Fibroblast of skin of right quadriceps (primary cell): ENCODE measurements at places on chromosomes 7 and 10.

GRCh38 chr7:94307399-94308048 lies 87.2 kb upstream of the COL1A2 start:
- no peak for DNase-seq

- DNase-seq: no peak
Observed at GRCh38 chr10:2688958-2689357, 378.4 kb upstream of the PFKP start.

GRCh38 chr10:11472158-11472753 lies 139.2 kb downstream of the USP6NL start:
- peak; percentile 41 for DNase-seq

GRCh38 chr10:8298896-8299570 lies 244.5 kb downstream of the GATA3 start:
- no peak for DNase-seq

DNA sequence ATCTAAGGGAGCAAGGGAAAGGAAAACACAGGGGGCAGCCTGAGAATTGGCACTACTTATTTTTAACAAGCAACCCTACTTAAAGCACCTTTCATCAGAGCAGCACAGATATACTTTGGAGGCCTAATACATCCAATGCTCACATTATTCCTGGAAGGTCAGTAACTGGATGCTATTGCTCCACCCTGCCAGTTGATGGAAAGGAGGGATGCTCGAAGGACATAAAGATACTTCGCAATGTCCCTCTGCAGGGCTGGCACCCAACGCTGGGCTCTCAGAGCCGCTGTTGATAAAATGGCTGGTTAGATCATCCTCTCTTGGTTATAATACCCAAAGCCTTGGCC lies 307.9 kb upstream of the AOAH start:
- DNase-seq: no peak

GRCh38 chr7:29926741-29927140 lies 62.9 kb downstream of the SCRN1 start:
- no peak for DNase-seq

- no peak for DNase-seq
Observed at GRCh38 chr10:97466755-97467154, 20.8 kb downstream of the ZDHHC16 start.

- no peak for DNase-seq
Observed at GRCh38 chr7:49866910-49867309, 93.5 kb downstream of the VWC2 start.

DNA sequence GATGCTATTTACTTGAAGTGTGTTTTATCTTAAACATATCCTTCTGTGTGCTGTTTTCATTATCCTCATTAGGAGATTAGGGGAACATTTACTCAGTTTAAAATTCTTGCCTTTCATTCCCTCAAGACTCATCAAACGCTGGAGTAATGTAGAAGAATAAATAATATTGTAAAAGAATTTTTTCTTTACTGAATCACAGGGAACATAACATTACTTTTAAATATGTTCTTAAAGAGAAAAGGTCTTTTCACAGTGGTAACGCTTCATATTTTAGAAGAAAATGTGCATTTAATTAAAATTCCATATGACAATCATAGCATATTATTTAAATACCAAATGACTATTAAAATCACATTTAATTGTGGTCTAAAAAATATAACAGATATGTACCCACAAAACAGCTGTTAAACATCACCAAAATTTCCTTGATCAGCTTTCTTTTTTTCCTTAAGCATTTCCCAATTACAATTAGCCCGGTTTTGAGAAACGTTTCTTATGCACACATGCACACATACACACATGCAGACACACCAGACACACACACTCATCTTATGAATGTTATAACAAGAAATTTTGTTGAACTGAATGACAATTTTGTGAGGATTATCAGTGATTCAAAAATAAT lies 102.0 kb upstream of the GLI3 start:
- no peak for DNase-seq

GRCh38 chr10:110820321-110820814 lies 51.4 kb upstream of the PDCD4 start:
- peak; percentile 14 for DNase-seq

DNA sequence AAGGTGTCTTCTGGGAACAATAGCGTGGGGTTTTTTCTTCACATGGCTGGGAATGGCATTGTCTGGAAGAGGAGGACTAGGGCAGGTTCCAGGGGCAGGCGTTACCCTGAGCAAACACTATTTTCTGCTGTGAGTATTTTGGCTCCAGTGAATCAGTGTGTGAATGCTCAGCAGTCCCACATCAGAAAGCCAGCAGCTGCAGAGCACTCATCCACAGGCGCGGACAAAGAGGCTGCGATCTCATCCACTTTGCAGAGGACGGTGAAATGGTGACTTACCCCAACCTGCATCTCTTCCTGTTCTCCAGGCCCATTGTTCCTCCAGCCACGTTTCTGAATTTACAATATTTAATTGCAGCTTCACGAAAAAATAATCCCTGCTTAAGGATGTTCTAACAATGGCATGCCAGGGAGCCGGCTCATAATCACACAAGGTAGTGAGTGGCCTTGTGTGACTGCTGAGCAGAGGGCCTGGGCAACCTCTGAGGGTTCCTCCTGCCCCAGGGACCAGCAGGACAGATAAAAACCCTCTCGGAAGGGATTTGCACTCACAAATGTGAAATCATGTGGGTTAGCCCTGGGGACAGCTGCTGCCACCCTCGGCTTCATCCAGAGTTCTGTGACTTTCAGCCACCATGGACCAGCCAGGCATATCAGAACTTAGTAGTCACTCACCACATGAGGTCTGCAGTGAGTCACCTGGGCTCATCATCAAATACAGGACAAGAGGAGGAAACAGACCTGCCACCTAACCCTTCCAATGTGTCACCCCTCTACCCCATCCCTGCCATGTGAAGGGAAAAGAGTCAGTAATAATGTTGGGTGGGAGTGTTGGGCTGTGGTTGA lies 65.0 kb upstream of the EN2 start:
- DNase-seq: no peak

GRCh38 chr10:59372543-59372942 lies 10.2 kb upstream of the FAM13C start:
- peak; percentile 20 for DNase-seq

- DNase-seq: no peak
Observed at GRCh38 chr10:121091961-121092719, 241.0 kb downstream of the WDR11 start.

GRCh38 chr10:114220281-114220680 lies 18.8 kb upstream of the VWA2 start:
- no peak for DNase-seq

DNA sequence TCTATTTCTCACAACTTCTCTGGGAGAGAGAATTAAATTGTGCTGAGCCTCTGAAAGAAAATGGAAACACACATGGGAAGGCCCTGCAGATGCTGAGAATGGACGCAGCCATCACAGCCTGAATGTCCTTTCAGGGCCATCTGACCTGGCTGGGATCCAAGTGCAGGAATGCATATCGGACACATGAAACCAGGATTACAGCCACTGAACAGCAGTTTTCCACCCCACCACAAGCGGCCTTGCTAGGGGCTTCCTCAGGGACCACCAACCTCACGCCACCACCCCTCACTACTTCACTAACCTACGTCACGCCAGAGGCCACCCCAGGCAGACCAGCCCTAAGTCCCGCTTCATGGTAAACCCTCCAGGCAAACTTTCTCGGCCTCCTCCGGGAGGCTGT lies 103.3 kb downstream of the DIP2C start:
- DNase-seq: no peak

- DNase-seq: peak; percentile 51
Observed at GRCh38 chr7:148135116-148135515, 455.4 kb upstream of the C7orf33 start.
